ENCODE measurements at places on chromosomes 16 and 17.

- DNase-seq, result no peak
Measured at GRCh38 chr16:69870761-69871160, 80.4 kb upstream of the CLEC18A start.

GRCh38 chr17:76735586-76736348 lies 1.4 kb downstream of the SRSF2 start:
- DNase-seq, result no peak

GRCh38 chr16:84356591-84357116 lies 11.7 kb upstream of the ATP2C2 start:
- peak; percentile 36 for DNase-seq

DNA sequence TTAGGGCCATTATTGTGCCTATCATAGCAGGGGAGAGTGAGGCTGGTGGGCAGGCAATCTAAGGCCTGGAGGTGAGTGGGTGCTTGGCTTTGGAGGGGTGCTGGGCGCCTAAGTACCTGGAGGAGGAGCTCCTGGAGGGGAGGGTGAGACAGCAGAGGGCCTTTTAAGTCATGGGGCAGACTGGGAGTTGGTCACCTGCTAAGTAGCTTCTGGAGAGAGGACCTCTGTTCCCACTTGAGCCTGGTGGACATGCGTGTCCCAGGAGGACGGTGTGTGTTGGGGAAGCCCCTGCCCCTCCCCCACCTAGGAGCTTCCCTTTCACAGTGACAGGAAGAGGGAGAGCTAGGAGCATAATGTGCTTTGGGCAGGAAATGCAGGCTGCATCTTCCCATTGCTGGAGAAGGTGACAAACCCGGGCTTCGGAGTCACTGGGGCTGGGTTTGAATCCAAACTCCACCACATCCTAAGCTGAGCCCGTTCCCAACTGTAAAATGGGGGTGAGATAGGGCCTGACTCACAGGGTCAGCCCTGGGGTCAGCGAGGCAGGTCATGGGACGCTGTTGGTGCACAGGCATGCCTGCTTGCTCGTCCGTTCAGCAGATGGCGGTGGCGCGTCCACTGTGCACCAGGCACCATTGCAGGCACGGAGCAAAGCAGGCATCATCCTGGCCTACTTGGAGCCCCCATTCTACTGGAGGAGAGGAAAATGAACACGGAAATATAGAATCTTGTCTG lies 37.9 kb downstream of the CMIP start:
- DNase-seq, result no peak

DNA sequence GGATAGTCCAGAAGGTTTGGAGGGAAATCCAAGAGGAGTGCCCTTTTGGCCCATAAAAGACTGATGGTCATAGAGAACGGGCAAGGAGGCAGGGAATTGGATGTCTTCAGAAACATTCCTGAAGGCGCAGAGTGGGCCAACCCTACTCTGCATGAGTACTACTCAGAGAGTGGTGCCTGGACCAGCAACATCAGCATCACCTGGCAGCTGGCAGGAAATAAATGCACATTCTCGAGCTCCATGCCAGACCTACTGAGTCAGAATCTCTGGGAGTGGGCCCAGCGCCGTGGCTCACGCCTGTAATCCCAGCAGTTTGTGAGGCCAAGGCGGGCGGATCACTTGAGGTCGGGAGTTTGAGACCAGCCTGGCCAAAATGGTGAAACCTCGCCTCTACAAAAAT lies 27.1 kb upstream of the SLC39A11 start:
- DNase-seq, result no peak

DNA sequence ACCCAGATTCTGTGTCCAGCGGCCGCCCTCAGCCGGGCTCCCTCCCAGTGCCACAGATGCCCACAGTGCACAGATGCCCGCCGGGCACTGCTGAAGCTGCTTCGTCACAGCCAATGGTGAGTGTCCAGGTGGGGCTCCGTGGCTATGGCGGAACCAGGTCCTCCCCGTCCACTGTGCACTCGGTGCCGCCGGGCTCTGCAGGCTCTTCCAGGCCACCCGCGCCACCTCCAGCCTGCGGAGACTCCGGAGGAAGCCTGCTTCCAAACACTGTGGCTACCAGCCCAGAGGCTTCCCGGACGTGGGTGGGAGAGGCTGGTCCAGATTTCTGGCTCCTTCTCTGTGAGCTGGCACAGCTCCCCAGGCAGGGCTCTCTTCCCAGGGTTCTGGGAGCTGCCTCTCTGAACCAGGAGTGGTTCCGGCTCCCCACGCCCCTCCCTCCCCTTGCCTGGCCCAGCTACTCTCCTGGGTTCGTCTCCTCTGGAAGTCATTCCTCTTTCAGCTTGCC lies 2.8 kb upstream of the PYCR1 start:
- no peak for DNase-seq

GRCh38 chr16:46607529-46607928 lies 13.7 kb downstream of the SHCBP1 start:
- DNase-seq, result peak; percentile 75

DNA sequence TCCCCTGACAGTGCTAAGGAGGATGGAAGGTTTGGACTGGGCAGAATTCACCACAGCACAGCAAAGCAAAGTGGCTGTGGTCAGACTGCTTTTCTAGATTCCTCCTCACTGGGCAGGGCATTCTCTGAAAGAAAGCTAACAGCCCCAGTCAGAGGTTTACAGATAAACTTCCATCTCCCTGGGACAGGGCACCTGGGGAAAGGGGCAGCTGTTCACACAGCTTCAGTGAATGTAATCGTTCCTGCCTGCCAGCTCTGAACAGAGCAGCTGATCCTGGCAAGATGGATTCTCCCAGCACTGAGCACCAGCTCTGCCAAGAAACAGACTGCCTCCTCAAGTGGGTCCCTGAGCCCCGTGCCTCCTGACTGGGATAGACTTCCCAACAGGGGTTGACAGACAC lies 42.4 kb upstream of the KIF2B start:
- peak; percentile 18 for DNase-seq

- no peak for DNase-seq
Measured at GRCh38 chr16:19432429-19432828, 14.7 kb downstream of the TMC5 start.

GRCh38 chr16:49489686-49490320 lies 116.2 kb downstream of the C16orf78 start:
- no peak for DNase-seq

- no peak for DNase-seq
Measured at GRCh38 chr17:31321966-31322365, 544 bp upstream of the EVI2A start.

- no peak for DNase-seq
Measured at GRCh38 chr16:57966986-57967385, 3.9 kb downstream of the CNGB1 start.

- DNase-seq, result no peak
Measured at GRCh38 chr17:27993723-27994310, 48.7 kb upstream of the NLK start.

DNA sequence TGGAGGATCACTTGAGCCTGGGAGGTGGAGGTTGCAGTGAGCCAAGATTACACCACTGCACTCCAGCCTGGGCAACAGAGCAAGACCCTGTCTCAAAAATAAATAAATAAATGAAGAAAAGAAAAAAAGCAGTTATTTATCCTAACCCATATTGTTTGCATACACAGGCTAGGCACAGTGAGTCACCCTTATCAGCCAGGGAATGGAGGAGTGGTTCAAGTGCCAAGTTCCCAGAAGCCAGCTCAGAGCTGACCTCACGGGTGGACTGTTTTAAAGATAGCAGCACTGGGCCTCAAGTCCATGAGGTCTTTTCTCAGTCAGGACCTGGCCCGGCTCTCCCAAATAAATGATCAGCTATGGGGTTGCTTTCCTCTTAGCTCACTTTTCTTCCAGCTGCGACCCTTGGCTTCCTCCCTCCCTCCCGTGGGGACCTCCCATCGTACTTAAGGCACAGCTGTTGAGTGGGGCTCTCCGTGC lies 22.6 kb upstream of the MGAT5B start:
- DNase-seq, result no peak

DNA sequence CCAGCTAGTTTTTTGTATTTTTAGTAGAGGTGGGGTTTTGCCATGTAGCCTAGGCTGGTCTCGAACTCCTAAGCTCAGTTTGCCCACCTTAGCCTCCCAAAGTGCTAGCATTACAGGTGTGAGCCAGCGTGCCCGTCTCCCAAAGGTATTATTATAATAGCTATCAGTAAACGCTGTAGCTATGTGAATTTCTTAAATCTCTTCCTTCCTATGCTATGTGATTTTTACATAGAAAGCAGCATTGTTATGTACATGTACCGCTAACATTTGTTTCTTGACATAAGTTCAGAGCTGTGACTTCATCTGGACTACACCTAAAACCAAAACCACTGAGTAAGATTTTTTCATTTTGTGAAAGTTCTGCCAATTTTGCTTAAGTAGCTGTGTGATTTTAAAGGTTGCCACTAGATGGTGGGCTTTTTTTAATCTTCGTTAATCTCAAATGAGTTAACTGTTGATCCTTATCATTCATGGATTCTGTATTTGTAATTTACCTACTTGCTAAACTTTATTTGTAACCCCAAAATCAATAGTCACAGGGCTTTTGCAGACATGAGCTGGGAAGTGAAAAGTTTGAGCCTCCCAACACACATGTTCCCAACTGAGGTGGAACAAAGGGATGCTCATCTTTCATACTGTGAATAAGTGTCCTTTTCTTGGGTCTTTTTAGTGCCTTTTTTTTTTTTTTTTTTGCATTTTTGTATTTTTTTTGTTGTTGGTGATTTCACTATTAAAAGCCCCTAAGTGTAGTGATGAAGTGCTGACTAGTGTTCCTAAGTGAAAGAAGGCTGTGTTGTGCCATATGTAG lies 21.9 kb downstream of the PRKAR1A start:
- peak; percentile 47 for DNase-seq

GRCh38 chr17:40450175-40450574 lies 6.9 kb downstream of the IGFBP4 start:
- no peak for DNase-seq

GRCh38 chr17:79632432-79632735 lies 21.5 kb upstream of the RBFOX3 start:
- DNase-seq, result no peak

- peak; percentile 5 for DNase-seq
Measured at GRCh38 chr16:58732545-58733247, 1.4 kb downstream of the GOT2 start.

- no peak for DNase-seq
Measured at GRCh38 chr17:4023220-4023619, 59.0 kb upstream of the ATP2A3 start.

- peak; percentile 89 for DNase-seq
Measured at GRCh38 chr17:7716901-7717755, at the start of gene DNAH2. TSS of gene DNAH2 (plus strand) at chr17:7717744. CDS start at chr17:7719735, 1,991 bp downstream.

- no peak for DNase-seq
Measured at GRCh38 chr17:45645330-45645729, 138.8 kb upstream of the CRHR1 start.

DNA sequence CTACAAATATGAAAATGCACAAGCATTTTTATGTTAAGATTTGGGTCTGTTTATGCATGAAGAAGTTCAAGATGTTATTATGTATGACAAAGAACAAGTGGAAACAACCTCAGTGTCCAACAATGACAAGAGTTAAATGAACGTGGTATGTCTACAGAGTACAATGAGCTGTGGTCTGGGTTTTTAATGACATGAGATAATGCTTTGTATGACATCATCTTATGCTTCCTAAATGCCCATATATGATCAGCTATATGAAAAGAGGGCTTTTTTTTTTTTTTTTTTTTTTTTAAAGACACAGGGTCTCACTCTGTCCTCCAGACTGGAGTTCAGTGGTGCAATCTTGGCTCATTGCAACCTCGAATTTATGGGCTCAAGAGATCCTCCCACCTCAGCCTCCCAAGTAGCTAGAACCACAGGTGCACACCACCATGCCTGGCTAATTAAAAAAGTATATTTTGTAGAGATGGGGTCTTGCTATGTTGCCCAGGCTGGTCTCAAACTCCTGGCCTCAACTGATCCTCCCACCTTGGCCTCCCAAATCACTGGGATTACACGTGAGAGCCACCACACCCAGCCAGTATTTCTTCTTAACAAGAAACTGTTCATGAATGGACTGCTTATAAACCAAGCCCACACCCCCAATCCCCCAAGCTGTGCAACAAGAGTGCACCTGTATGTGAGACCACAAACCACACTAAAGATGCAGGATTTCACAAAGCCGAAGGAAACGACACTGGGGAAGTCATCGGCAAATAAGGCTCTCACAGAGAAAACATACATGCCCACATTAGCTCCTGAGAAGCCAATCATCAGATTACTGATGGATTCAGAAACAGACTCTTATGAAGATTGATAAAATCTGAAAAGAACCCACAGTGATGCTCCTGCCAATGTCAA lies 114.5 kb downstream of the CPPED1 start:
- no peak for DNase-seq

DNA sequence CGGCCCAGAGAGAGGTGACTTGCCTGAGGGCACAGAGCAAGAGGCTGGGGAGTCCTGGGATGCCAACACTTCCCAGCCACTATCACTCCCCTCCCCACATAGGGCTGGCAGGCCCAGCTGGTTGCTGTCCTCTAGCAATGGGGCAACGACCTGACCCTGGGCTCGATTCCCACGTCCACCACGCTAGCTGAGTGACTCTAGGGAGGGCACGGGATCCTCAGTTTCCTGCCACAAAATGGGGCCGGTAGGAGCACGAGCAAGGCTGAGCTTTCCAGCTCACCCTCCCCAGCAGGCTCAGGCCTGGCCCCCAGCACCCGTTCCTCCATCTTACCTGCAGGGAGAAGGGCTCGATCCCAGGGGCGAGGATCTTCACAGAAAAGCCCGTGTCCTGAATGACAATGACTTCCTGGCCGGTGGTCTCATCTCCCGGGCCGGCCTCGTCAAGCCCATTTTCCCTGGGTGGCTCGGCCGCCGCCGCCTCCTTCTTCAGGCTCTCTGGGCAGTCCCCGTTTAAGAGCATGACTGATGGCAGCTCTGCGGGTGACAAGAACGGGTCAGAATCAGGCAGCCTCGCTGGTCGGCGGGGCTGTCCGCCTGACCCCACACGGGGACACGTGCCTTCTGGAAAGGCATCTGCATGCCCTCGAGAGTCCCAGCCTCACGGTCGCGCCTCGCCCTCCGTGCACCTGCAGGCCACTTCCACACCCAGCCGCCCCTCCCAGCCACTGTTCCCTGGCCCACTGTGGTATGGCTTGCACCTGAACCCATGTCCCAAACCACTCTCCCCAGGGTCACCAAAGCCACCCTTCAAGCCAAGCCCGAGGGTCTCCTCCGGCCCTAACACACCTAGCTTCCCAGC lies 7.3 kb downstream of the CLUH start:
- DNase-seq, result no peak

DNA sequence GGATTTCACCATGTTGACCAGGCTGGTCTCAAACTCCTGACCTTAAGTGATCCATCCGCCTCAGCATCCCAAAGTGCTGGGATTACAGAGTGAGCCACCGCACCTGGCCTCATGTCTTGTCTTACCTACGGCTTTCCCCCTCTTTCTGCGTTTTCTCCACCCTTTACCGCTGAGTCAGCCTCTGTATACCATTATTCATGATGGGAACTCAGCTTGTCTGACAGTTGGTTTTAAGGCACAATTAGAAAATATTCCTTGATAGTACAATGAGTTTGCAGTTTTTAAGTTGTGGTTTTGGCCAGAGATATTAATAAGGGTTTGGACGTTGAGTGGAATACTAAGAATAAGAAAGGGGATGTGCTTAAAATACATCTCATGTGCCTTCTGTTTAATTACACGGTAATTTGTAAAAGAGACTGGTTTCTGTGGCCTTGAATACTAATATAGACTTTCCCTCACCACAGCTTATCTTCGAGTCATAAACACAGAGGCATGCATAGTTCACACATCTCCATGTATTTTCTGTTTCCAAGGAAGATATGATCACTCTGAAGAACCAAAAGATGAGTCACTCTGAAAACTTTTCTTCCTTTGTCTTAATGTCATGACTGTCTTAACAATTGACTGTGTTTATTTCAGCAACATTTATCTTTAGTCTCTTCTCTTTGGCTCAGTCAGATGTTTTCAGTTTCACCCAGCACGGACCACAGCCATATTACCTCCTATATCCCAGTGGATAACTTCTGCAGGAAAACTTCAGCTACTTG lies 54.4 kb downstream of the PITPNC1 start:
- DNase-seq, result peak; percentile 63

All from myocyte (in vitro differentiated cells).